M059J (cell line): ENCODE measurements at places on chromosomes 12 and 14.
A peak's percentile ranks its signal among the peaks of the same experiment; 100 is the strongest.

GRCh38 chr12:19012965-19013364, 116.6 kb upstream of the PLEKHA5 start:
- DNase-seq = peak; percentile 53

GRCh38 chr12:49121047-49121696, 10.0 kb downstream of the TUBA1B start:
- peak; percentile 77 for DNase-seq

- DNase-seq = peak; percentile 0
Measured at GRCh38 chr12:16300122-16300521, 22.6 kb upstream of the SLC15A5 start.

DNA sequence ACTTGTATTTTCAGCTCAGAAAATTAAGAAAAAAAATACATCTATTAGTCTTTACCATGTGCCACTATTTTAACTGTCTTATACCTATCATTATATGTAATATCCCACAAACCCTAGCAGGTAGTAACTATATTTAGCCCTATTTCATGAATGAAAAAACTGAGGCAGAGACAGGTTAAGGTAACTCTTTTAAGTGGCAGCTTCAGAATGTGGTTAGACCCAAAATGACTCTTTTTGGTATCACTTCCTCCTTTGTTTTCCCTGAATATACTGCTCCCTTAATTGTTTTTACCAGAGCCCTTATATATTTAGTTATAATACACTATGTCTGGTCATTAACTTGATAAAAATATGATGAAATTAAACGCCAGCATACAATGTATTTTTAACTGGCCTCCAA, 235.6 kb upstream of the RPL10L start:
- no peak for DNase-seq

DNA sequence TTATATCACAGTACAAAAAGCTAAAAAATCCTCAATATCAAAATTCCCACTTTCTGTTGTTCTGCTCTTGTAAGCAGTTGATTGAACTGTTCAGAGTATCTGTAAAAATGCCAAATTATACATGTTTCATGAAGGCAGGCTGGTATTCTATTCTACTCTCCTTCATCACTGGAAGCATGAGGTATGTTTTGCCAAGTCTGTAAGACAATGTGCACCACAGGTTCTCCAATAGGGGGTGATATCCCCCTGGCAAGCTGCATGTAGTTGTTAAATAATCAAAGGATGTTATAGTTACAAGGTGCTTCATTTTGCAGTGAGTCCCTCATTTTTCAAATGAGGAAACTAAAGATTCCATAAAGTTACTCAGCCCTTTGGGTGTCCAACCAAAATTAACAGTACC, 15.1 kb upstream of the NEK9 start:
- peak; percentile 37 for DNase-seq

DNA sequence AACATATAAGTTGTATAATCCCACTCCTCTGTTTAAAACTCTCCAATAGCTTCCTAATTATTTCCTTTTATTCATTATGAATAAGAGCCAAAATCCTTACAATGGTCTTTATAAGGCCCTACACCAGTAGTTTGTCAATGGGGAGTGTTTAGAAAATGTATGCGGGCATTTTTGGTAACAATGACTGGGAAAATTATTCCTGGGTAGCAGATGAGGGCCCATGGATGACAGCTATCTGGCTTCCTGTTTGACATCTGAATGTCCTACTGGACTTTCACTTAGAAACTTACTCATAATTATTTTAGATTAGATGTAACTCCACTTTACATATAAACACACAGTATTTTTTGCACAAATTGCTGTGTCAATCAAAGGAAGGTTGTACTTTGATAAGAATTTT, 101.2 kb downstream of the PAPLN start:
- DNase-seq = no peak

GRCh38 chr14:59707778-59708561, 131.4 kb upstream of the CCDC175 start:
- no peak for DNase-seq

DNA sequence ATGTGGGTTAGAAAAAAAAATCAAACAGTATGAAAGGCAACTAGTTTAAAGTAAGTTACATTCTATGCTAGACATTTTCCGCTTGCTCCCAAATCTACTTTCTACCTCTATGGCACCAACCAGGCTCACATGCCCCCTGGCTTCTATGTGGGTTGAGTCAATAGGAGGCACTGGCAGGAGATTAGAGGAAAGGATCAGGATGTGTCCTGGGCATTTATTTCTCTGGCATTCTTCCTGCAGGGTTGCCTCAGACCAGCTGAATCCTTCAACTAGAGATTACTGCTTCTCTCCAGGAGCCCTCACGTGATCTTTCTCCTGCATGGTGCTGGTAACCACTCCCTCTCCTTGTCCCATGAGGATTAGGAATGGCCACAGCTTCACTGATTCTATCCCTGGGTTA, 14.9 kb upstream of the CCDC60 start:
- no peak for DNase-seq

DNA sequence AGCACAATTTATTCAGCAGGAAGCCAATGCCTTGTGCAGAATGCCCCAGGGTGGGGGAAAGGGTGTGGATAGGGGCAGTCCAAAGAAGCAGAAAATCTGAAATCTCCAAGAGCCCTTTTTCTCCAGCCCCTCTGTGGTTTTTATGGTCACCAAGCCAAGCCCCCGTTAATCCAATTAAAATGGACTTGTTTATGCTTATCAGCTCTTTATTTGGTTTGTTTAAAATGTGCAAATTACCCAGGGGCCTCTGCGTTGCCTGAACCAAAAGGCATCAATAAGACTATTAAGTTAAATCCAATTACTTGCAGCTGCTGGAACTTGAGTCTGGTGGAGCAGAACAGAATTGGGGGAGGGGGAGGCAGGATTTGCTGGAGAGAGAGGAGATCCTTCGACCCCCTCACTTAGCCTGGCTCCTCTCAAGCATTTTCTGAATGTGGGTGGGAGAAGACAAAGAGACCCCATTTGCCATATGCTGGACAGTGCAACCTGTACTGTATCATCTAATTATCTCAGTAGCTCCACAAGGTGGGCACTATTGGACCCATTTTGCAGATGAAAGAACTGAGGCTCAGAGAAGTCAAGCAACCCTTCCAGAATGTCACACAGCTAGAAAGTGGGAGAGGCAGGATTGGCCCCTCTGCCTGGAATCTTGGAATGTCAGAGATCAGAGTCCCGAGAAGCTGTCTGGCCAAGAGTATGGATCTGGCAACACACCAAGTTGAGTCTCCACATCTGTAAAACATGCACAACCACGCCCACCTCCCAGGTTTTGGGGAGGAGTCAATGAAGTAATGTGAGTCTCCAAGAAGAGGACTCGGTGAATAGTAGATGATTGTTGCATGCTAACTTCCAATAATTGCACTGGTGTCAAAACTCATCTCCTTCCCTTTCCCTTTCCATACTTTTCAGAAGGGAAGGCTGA, 66.9 kb downstream of the CMKLR1 start:
- DNase-seq = no peak

GRCh38 chr12:12736759-12737676, 19.9 kb downstream of the CDKN1B start:
- DNase-seq = peak; percentile 85

GRCh38 chr12:66045506-66045905, 85.0 kb downstream of the LLPH start:
- DNase-seq = no peak

GRCh38 chr12:113935459-113935858, 30.7 kb downstream of the RBM19 start:
- no peak for DNase-seq

DNA sequence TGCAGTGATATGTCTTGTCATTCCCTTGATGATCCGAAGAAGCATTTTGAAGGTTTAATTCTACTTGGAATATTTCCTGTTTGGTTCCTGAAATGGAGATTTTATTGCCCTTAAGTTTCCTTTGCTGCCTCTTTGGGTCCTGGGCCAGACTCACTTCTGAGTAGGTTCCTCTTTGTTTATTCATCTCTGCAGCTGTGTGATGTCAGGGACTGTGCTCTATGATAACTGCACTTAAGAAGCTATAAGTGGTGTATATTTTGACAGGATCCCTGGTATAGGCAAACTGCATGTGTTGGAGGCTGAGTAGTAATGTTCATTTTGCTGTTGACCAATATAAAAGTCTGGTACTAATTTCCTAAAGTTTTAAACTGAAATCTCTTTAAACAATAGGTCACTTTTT, at the start of gene KLRC4:
Gene KLRC4, minus strand, starts transcription at position 366 of the 400 bp plus-strand sequence. Its CDS starts 182 bp downstream, at position 184.
- DNase-seq = peak; percentile 11

GRCh38 chr12:89672589-89672979, 36.1 kb downstream of the ATP2B1 start:
- DNase-seq = no peak

GRCh38 chr14:64598404-64598803, 48.6 kb downstream of the PPP1R36 start:
- DNase-seq = no peak

DNA sequence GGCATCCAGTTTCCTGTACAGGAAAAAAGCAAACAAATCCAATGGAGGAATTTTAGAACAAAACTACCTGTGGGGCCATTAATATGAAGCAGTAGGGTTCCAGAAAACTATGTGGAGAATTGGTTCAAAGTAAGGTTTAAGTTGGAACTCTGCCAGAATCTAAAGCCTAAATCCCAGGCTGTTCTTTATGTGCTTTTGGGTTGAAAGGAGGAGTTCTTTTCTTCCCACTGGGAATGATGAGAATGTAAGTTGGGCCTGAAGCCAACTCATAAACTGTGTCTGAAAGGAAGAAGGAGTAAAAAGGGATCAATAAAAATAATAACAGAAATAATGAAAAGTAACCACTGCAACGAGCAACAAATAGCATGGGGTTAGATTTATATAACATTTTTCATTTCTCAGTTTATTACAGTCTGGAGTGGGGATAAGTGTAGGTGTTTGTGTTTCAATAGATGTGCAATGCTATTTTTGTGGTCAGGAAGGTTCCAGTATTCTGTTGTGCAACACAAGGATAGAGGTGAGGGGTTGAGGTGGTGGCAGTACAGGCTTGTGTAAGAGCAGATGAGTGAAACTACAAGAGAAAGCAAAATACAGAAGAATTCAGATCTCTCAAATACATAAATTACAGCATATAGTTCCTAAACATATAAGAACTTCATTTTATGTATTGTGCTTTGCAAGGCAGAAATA, 373.6 kb downstream of the EMP1 start:
- no peak for DNase-seq

GRCh38 chr12:121697093-121697698, 15.4 kb upstream of the TMEM120B start:
- peak; percentile 54 for DNase-seq

- peak; percentile 78 for DNase-seq
Measured at GRCh38 chr12:122951406-122951805, 14.9 kb downstream of the ABCB9 start.

- no peak for DNase-seq
Measured at GRCh38 chr14:22438742-22439141, 150.3 kb downstream of the DAD1 start.

- DNase-seq = no peak
Measured at GRCh38 chr14:72301352-72301751, 369.1 kb downstream of the RGS6 start.
